ENCODE measurements at places on chromosomes 3 and 15.

DNA sequence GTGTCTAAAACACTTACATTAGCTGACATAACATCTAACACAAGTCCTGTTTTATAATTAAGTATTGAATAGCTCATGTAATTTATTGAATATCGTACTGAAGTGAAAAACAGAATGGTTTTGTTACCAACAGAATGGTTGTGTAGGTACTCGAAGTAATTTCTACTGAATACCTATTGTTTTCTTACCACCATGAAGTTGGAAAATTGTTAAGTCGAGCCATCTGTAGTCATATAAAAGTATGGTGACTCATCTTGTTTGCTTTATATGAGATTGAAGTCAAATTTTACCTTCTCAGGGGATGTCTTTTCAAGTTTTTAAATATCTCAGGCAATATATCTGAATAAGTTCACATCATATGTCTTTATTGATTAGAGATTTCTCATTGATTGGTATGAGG is 37.6 kb downstream of the PIAS1 start:
- no peak for DNase-seq

GRCh38 chr15:82960766-82961165 is 8.2 kb upstream of the HOMER2 start:
- no peak for DNase-seq

- no peak for DNase-seq
Observed at GRCh38 chr15:79804838-79805237, 92.0 kb downstream of the MTHFS start.

DNA sequence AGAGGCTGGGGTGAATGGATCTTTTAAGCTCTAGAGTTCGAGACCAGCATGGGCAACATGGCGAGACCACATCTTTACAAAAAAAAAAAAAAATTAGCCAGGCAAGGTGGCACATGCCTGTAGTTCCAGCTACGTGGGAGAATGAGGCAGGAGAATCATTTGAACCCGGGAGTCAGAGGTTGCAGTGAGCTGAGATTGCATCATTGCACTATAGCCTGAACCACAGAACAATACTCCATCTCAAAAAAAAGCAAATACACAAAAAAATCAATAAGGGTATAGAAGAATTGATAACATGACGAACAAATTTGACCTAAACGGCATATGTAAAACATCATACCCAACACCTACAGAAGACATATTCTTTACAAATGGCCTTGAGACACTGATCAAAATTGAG is 668.4 kb downstream of the MECOM start:
- DNase-seq: no peak

DNA sequence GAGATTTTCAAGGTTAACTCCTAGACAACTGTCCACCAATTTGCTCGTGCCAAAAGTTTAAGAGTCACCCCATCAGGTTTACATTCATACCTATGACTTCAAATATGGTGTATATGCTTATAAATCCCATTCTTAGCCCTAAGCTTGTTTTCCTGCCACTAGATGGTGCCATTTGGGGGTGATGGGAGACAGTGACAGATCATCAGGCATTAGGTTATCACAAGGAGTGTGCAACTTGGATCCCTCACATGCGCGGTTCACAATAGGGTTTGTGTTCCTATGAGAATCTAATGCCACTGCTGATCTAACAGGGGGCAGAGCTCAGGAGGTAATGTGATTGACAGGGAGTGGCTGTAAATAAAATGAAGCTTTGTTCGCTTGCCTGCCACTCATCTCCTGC is 182.7 kb downstream of the CNTN6 start:
- DNase-seq: no peak

GRCh38 chr3:152943645-152944044 is 108.7 kb downstream of the P2RY1 start:
- no peak for DNase-seq
